ENCODE measurements at places on chromosomes 2 and 18.
A peak's percentile ranks its signal among the peaks of the same experiment; 100 is the strongest.

- DNase-seq: no peak
Observed at GRCh38 chr18:1466035-1466434, 561.4 kb downstream of the ADCYAP1 start.

DNA sequence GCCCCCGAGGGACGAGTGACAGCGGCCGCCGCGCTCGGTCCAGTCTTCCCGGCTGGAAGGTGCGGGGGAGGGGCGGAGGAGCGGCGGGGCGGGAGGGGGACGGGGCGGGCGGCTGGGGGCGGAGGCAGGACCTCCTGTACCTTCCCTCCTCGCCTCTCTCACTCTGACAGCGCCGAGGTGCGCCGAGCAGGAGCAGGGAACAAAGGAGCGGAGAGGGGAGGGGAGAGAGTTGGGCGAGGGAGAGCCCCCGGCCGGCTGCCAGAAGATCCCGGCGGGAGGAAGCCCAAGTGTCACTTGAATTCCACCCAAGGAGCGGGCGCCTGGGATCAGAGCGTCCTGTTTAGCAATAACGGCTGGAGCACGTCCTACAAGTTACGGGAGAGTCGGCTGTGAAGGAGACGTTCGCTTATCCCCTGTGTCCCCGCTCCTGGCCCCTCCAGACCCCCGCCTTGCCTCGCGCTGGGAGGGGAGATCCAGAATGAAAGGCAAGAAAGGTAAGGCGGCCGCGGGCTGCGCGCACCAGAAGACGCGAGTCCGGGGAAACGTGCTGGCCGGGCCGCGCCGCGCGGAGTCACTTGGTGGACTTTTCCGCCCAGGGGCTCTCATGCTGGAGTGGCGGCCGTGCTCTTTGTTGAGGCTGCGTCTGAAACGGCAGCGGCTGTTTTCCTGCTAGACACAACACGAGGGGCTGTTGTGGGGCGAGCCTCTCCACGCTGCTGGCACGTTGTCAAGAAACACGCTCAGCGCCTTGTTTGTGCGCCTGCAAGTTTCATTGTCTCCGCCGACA, at the start of gene TGIF1:
TGIF1 (plus strand) TSS at position 161 of the 787 bp plus-strand sequence; CDS start at position 479, 318 bp downstream.
- DNase-seq: peak; percentile 67

DNA sequence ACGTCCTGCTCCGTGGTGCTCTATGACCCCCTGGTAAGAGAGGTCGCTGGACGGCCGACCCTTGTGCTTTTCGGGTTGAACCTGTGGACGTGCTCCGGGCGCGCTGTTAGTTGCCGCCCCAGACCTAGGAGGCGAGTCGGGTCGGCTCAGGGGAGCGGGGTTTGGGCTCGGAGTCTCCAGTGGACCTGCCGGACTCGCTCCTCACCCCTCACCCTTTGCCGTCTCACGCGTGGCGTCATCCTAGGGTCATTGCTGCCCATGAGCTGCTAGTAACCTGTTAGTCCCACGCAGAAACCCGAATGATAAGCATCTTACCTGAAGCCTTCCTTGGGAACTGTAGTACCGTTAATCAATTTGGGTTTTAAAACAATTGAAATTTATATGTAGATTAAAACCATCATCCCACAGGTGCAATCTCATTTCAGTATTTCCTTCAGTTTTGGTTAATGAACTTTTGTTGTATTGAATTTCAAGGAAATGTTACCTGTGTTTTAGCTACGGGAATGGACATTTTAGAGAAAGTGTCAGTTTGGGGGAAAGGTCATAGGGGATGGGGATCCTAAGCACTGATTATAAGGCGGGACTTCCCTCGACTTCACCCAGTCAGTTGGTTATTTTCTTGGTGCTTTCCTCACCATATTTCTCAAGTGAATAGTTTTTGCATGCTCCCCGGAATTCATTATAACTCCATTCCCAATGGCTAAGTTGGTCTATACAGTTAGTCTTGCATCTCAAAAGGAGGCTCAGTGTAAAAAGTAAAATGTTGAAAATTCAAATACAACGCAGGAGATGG, 536 bp downstream of the ELP2 start:
- no peak for DNase-seq

DNA sequence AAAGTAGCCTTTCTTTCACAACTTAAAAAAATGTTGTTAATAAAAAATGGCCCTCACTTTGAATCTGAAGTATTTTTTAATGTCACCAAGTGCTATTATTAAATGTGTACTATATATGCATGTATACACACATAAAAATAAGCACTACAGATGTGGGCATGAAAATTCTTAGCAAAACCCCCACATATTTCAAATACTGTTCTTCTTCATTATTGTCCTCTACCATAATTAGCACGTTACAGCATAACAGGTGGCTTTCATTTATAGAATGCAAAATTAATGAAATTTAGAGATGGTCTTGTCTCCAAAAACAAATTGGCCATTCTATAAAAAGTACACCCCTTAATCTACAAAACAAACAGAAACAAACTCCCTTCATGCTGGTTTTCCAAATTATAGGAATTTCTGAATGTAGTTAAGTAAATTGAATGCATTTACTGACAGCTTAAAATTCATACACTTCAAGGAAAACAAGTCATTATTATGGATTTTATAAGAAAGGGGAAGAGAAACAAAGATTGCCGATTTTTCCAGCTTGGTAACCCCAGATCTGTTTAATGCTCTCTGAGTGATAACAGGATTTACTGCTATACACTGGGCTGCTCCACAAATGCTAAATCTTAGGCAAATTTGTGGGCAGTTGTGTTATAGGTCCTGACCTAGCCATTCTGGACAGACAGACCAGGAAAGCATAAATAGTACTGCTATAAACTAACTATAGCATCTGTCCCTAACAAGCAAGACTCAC, 67.2 kb downstream of the SPRED2 start:
- DNase-seq: no peak

- no peak for DNase-seq
Observed at GRCh38 chr2:85181134-85181631, 48.0 kb downstream of the TCF7L1 start.

DNA sequence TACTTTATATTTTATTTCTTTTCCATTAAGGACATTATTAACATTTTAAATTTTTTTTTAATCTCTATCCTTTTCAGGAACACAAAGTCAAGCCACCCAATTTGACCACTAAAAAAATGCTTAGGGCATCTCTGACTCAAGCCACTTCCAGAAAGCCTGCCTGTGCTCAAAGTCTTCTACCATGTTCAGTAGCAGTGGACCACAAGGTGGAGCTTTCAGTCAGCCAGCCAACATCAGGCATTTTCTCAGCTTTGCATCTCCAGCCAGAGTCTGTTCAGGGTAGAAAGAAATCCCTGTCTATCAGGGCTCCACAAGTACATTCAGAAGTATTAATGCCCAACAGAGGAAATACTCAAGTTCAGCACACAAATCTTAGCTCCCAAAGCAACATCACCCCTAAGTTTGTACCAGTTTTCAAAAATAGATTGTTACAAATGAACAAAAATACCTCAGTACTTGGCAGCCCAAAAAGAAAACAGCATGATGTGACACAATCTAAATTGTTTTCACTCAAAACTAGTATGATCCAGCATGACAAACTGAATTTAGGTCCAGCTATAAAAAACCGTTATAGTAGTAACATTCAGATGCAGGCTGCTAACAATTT, 37.6 kb downstream of the C18orf63 start:
- peak; percentile 91 for DNase-seq

GRCh38 chr2:25981596-25982272, 563 bp downstream of the KIF3C start:
- DNase-seq: no peak

- DNase-seq: no peak
Observed at GRCh38 chr2:110770959-110771431, 38.6 kb downstream of the ACOXL start.

GRCh38 chr18:59980188-59980637, 80.4 kb downstream of the PMAIP1 start:
- no peak for DNase-seq

GRCh38 chr2:238939521-238940403, 91.9 kb downstream of the TWIST2 start:
- no peak for DNase-seq

- no peak for DNase-seq
Observed at GRCh38 chr2:54957321-54957999, 92.8 kb downstream of the RTN4 start.

DNA sequence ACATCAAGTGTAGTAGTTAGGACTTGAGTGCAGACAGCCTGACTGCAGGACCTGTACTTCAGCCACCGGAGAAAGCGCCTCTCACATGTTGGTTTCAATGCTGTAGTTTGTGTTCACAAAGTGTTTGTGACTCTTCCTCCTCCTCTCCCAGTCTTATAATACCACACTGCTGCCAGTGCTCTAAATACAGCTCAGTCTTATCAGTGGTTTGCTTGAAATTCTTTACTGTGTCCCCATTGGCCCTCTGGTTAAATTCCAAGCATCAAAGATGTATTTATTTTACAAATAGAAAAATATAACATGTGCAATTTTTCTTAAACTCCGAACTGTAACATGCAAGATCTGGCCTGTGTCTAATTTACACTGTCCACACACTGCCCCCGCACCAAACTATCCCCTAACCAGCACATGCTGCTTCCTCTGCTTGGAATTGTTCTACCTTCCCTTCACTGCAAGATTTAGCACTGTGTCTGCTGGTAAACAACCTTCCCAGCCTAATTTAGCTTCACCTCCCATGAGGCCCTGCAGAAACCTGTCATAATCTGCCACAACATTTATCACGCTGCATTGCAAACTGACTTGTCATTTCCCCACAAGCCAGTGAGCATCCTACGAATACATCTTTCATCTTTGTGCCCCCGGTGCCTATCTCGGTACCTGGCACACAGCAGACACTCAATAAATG, 77.1 kb downstream of the SUMO1 start:
- DNase-seq: no peak

DNA sequence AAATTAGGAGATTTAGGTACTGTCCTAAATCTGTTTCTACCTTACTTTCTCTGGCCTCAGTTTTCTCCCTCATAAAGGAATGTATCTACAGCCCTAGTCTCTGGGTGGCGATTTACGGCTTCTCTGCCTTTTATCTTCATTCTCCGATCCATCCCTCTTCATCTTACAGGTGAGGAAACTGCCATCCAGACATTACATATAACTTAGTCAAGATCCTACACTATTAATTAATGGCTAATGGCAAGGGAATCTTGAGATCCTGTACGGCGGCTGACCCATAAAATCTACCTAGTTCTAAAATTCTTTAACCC, 386 bp upstream of the YIPF4 start:
- no peak for DNase-seq
